ENCODE measurements at places on chromosomes 7 and 10. TPM values are rescaled to one million over a fixed set of nuclear protein-coding genes. Genes with fewer than 3 reads are reported as not detected.

DNA sequence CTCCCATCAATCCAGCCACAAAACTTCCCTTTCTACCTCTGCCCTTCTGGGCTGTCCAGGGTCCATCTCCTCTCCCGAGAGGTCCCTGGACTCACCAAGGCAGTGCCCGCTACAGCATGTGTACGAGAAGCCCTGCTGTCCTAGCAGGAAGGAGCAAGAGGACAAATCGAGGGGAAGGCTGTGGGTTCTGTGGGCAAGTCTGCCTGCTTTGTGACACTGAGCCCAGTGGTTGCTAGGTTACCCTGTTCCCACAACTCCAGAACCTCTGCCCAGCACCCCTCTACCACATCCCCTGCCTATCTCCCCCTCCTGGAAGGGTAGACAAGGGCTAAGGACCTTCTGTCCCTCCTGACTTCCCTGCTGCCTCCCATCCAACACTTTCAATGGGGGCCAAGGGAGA lies at the start of gene TBATA:
Gene TBATA (minus strand): TSS at position 188 of the 400 bp plus-strand sequence. CDS start 1,998 bp downstream, outside the sequence.
- no peak for DNase-seq

DNA sequence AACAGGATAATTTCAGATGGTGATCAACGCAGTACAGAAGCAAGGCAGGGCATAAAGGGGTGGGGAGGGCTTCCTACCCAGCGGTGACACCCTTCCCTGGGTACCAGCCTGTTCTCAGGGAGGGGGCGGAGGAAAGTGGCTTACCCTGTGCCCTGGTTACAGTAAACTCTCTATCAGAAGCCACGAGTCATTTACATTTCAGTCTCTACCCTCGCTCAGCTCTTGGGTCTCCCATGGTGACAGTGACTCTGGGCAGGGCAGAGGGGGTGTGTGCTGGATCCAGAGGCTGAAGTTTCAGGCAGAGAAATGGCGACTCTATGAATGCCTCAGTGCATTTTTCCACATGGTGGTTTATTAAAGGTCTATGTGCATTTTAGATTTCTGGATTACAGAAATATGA lies 107.0 kb downstream of the ADARB2 start:
- DNase-seq: no peak

DNA sequence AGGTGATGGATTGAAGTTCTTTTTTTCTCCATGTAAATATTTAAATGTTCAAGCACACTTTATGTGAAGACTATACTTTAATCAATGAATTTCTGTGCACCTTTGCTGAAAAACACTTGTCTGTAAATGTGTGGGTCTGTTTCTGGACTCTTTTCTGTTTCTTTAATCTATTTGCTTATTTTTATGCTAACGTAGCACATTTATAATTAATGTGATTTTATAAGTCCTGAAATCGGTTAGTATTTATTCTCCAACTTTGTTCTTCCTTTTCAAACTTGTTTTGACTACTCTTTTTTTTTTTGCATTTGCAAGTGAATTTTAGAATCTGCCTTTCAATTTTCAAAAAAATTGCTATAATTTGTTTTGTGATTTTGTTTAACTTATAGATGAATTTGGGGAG lies 334.4 kb downstream of the ATRNL1 start:
- DNase-seq: no peak

DNA sequence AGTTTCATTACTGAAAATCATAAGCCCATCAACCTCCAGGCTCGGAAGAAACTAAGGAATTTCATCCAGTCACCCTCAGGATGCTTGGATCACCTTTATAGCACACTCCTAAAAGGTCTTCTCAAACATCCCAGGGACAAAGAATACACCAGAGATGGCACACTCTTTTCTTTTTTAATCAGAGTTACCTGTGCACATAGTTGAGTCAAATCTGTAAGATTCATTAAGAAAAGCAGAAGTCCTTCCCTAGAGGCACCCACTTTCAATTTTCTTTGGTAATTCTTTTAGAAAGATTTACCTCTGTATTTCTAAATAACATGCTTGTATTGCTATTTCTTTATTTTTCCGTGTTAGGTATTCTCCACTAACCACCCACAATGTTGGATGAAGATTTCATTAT lies 50.6 kb upstream of the IL6 start:
- DNase-seq: no peak

DNA sequence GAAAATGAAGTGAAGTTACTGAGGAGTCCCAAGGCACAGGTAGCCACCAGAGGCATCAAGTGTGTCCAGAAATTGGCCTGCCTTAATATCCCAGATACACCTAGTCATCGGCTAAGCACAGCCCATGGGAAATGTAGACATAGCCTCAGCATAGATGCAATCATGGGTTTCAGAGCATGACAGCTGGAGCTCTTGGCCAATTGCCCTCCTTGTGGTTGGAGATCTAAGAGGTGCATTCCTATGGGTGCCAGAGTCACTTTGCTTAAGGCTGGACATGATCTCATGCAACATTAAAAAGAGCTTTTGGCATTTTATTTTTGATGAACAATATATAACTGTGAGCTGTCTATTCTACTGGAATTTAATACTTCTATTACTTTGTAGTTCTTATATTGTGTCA lies 758.0 kb upstream of the LRRTM3 start:
- DNase-seq: no peak

DNA sequence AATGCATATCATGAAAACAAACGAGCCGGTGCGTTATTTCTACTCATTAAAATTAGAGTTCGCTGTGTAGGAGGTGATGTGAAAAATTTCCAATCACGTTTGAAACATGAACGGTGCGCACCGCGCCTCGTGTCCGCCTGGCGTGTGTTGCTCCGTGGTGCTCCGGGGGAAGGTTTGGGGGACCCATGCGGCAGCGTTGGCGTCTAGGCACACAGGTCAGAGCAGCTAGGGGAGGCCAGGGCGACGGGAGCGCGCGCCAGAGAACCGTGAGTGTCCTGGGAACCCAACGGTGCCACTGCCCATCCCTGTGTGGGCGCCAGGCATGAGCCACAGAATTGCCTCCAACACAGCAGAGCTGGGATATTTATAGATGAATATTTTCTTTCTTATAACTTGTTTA lies 70.6 kb upstream of the ADARB2 start:
- no peak for DNase-seq

DNA sequence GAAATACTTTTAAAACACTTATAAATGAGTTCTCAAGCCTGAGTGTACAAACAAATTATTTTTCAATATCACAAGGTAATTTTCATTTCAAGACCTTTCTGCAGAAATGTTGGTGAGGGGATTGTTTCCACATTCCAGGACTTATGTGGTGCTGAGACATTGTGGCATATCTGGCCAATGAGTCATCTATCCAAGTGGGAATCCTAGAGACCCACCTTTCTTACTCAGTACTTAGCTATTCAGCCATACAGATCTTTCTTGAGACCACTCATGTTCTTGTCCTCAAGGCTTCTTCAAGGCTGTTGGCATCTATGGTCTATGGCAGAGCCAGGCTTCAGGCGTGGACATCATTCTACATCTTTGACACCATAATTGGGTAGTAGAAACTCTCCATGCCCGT lies 225.4 kb downstream of the DKK1 start:
- no peak for DNase-seq

The EEPD1 gene
- 15.1 TPM for total RNA-seq

The PTPRN2 gene
- 10.7 TPM for total RNA-seq

GRCh38 chr7:40162516-40162915 lies 27.7 kb downstream of the SUGCT start:
- no peak for DNase-seq

- no peak for DNase-seq
Observed at GRCh38 chr7:128922496-128923410, 12.2 kb upstream of the KCP start.

GRCh38 chr7:106618480-106618879 lies 42.5 kb downstream of the CCDC71L start:
- no peak for DNase-seq

DNA sequence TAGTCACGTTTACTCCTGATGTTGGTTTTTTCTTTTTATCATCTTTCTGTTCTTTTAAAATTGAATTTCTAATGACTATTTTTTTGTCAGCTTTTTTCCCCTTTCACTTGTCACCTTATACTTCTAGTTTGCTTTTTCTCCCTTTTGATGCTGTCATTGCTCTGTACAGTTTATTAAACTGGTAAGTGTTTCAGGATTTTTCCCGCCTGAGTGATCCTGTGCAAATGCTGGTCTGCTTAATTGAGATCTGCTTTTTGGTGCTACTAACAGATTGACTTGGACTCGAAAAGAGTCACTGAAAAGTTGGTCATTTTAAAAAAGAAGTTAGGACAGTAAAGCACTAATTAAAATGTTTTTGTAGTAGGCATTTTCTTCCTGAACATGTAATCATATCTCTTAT lies 95.2 kb downstream of the PHTF2 start:
- DNase-seq: no peak

DNA sequence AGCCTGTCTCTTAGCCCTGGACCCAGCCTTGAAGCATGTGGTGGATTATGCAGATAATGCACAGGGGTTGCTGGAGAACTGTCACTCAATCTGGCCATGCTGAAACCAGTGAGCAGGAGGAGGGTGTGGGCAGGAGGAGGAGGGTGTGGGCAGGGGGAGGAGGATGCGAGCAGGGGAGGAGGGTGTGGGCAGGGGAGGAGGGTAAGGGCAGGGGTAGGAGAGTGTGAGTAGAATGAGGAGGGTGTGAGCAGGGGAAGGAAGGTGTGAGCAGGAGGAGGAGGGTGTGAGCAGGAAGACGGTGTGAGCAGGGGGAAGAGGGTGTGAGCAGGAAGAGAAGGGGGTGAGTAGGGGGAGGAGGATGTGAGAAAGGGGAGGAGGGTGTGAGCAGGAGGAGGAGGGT lies 18.8 kb downstream of the CAMK2B start:
- no peak for DNase-seq

GRCh38 chr10:133257489-133258065 lies 19.1 kb downstream of the ADAM8 start:
- DNase-seq: peak; percentile 56

The INHBA gene
- 19.7 TPM for total RNA-seq

- DNase-seq: peak; percentile 26
Observed at GRCh38 chr10:32957341-32958084, 517 bp downstream of the ITGB1 start.

DNA sequence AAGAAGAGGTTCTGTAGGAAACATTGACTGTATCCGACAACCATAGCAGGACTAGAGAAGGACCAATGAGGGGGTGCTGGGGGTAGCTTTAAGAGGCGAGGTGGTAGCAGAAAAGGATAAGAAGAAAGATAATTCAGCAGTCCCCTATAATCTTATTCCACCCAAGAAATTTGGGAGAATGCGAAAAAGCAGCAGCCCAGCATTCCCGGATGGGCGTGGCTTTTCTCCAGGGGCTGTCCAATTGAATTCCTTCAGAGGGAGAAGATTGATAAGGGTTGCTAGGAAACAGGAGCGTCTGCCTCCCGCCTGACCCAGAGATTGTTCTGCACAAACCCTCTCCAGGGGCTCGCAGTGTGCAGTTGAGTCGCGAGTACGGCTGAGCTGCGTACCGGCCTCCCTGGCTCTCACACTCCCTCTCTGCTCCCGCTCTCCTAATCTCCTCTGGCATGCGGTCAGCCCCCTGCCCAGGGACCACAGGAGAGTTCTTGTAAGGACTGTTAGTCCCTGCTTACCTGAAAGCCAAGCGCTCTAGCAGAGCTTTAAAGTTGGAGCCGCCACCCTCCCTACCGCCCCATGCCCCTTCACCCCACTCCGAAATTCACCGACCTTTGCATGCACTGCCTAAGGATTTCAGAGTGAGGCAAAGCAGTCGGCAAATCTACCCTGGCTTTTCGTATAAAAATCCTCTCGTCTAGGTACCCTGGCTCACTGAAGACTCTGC lies at the start of gene GRM3:
Gene GRM3 (plus strand): TSS at position 349 of the 721 bp plus-strand sequence. CDS start 121,237 bp downstream, outside the sequence.
- DNase-seq: no peak

The LRRN3 gene
- 1.8 TPM for total RNA-seq

DNA sequence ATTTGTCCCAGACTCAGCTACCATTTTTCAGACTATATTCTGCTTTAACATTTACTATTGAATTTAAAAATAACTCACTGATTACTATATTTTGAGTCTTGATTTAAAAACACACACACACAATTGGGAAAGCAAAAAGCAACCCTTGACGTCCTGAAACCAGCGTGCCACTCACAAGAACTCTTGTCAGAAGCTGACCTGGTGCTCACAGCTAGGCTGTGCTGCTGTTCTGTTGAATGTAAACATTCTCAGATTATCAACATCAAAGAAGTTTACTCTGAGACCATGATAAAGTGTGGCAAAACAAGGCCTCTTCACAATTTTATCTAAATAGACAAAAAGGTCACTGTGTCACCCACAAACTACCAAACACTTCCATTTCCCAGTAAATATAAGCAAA lies 62.6 kb upstream of the CACNA2D1 start:
- DNase-seq: no peak

DNA sequence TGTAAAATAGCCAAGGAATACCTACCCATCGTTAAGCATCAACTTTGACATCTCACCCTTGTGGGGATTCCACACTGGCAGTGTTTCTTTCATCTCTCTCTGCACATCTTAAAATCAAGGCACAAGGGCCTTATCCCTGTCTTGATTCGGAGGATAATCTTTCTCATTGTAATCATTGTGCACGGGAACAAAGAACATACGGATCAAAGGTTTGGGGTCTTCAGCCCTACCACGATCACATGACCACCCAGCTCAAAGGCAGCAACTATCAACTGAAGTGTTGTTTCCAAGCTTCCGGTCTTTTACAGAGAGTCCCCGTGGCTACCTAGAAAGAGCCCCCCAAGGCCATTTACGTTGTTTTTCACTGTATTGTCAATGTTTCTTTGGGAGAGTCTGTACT lies 11.9 kb downstream of the FGFBP3 start:
- DNase-seq: no peak

GRCh38 chr10:541041-541440 lies 148.4 kb downstream of the DIP2C start:
- DNase-seq: no peak

DNA sequence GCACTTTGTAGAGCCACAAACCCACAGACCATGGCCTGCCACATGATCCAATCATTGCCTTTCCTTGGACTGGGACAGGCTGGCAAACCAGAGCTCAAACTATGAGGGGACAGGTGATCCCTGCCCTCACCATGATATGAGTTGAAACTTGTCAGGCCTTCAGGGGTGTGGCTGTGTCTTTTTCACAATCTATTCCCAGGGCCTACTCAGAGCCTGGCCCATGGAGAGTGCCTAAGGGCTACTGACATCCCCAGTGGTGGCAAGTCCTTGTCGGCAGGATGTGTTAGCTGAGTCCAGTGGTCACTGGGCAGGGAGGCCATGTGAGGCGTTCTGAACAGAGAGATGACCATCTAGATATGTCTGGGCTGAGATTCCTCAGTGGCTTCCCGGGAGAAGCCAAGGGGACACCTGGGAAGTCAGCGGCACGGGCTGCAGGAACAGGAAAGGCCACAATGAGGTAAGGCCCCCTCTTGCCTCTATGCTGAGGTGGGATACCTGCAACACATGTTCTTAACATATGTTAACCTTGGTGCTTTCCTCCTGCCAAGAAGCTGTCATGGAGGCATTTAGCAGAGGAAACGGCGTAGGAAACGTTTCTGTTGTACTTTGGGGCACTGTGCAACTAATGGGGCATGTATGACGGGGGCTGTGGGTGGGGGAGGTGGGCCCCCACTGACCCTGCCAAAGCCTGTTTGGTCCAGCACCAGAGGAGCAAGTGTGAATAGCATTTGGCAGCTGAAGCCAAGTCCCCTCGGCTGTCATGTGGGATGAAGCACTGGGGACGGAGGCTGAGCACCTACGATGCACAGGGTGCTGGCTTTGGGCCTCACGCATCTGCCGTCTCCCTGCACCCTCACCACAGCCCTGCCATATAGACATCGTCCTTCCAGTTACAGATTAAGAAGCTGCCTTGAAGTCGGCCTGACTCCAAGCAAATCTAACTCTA lies 384.0 kb downstream of the RPS24 start:
- no peak for DNase-seq
